AG10803 (cell line): ENCODE measurements at places on chromosomes 16 and 17.

DNA sequence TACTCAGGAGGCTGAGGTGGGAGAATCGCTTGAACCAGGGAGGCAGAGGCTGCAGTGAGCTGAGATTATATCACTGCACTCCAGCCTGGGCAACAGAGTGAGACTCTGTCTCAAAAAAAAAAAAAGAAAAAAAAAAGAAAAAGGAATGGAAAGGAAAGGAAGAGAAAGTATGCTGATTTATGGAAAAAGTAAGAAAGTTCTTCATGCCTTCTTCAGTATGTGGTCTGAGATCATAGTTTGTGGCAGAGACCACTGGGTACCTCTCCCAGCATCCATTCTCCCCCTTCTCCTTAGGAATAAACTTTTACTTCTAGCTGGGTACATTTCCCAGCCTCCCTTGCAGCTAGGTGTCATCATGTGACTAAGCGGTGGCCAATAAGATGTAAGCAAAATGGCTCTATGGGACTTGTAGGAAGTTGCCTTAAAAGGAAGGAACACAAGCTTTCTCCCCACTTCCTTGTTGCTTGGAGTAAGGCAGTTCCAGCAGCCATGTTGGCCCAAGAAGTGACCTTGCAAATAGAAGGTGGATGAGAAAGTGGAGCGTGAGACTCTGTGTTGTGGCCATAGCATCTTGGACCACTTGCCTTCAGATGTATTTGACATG lies 26.1 kb upstream of the XPO6 start:
- no peak for DNase-seq

DNA sequence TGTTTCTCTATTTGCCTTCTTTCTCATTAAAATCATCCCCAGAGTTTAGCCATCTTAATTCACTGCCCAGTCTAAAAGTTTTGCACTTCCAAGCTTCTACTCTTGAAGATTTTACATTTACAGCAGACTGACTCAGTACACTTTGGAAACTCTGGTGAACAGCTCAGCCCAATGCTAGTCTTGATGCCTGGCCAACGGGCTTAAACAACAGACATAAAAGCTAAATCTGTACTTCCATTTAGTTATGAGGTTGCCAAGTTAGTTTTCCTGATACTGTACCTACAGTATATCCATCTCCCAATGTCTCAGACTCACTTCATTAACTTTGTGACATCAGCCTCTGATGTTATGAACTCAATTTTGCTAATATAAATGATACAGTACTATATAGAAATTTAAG lies 891.8 kb upstream of the SOX9 start:
- DNase-seq, result peak; percentile 2

- DNase-seq, result peak; percentile 85
Measured at GRCh38 chr17:42456223-42457106, 2.2 kb upstream of the ATP6V0A1 start.

GRCh38 chr16:70691223-70692129 lies 5.6 kb upstream of the MTSS2 start:
- peak; percentile 100 for DNase-seq

DNA sequence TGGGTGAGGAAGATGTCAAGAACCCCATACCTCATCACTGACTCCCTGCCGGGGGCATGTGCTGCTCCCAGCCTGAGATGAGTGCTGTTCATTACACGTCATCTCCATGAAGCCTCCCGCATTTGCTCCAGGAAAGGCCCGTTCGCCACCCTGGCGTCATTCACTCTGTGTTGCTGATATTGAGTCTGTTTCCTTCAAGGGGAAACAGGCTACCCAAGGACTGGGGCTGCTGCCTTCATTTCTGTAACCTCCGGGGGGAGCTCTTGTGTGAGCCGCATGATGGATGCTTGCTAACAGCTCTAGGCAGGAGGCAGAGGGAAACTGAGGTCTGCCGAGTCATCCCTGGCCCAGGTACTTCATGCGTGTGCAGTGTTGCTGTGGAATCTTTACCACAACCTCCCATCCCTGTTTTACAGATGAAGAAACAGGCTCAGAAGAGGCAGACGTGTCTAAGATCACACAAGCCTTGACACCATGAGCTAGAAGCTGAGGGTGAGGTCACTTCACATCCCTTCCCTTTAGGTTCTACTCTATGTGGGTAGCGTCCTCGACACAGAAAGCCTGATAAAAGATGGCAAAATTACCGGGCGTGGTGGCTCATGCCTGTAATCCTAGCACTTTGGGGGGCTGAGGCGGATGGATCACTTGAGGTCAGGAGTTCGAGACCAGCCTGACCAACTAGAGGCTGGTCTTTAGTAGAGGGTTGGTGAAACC lies 3.5 kb upstream of the ARMC5 start:
- DNase-seq, result peak; percentile 9

DNA sequence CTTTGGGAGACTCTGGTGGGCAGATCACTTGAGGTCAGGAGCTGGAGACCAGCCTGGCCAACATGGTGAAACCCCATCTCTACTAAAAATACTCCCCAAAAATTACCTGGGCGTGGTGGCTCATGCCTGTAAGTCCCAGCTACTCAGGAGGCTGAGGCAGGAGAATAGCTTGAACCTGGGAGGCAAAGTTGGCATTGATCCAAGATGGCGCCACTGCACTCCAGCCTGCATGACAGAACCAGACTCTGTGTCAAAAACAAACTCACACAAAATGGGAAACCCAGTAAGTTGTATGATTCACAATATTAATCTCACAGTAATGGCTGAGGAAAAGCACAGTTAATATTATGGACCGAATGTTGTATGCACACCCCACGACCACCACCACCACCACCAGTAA lies 24.3 kb downstream of the WSB1 start:
- DNase-seq, result no peak

DNA sequence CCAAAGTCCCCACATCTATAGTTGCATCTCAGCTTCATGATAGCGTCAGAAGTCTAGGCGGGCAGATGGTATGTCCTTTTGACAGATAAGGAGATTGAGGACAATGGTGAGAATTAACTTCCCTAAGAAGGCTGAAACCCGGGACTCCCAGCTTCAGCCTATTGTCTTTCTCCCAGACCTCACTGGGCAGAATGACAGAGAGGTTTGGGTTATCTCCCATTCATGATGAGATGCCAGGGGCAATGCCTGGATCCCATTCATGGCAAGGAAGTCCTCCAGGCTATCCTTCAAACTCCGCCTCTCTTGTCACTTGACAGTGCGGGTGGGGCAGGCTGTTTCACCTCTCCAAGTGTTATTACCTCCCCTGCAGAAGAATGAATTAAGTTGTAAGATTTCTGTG lies 100.3 kb downstream of the IRX5 start:
- no peak for DNase-seq

DNA sequence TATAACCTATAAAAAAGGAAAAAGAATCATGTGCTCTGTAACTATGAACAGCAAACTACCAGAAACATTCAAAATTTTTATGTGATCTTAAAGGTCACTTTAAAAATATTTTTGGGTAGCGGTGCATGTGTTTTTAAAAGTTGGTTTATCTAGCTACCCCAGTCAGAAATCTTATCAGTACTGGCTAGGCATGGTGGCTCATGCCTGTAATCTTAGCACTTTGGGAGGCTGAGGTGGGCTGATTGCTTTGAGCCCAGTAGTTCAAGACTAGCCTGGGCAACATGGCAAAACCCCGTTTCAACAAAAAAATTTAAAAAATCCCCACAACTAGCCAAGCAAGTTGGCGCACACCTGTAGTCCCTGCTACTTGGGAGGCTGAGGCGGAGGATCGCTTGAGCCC lies 3.7 kb downstream of the CAPNS2 start:
- DNase-seq, result no peak

GRCh38 chr17:528253-528652 lies 175.6 kb upstream of the RPH3AL start:
- no peak for DNase-seq

- peak; percentile 67 for DNase-seq
Measured at GRCh38 chr16:9053006-9053601, 38.3 kb upstream of the HAPSTR1 start.

GRCh38 chr17:59627274-59627673 lies 7.6 kb downstream of the CLTC start:
- DNase-seq, result peak; percentile 20

GRCh38 chr17:35630530-35631148 lies 43.5 kb downstream of the AP2B1 start:
- peak; percentile 17 for DNase-seq

DNA sequence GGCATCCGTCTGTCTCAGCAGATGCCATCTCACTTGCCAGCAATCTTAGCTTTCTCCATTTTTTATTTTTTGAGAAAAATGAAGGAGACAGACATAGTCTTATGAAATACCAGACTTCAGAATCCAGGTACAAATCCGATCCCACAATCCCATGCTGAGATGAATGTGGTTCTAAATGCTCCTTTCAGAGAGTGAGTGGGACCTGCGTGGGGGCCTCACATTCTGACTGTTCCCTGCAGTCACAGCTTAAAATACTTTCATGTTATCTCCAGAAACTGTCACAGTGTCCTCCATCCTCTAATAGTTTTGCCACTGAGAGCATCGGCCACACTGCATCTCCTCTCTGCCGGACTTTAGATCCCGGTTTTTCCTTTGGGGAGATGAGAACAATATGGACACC lies 34.9 kb upstream of the ENDOV start:
- DNase-seq, result no peak

GRCh38 chr17:42979511-42980273 lies at the start of gene PTGES3L:
TSS of gene PTGES3L (minus strand) at chr17:42980080. CDS start at chr17:42980053, 27 bp downstream.
- DNase-seq, result no peak

DNA sequence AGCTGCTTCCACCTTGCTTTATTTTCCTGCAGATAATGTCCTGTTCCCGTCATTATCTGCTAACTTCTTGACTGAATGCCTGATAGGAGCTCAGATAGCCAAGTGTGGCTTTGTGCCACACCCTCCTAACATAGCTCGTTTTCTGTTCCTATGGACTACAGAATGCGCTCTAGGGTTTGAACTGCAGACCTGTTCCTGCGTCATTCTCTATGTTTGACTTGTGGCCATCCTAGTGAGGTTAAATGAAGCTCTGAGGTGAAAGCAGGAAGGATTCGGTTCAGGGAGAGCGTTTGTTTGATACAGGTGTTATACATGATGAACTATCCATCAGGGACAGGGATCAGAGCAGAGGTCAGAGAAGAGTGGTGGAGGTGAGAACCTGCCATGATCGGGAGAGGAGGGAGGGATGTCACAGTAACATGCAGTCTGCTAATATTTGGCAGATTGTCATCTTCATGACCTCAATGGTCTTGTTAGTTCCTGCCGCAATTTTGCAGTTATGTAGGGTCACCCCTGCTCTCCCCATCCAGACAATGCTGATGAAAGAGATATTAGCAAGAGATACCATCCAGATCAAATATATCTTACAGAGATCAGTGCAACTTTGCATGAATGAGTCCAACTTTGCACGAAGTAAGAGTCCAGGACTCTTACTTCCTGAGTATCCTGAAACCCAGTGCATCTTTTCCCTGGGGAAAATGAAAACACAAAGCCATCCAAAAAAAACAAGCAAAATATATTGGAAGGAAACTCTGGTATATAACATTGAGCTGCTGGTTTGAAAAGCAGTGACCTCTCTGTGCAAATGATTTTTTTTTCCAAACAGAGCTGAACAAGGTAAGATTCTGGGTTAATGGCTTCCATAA lies 32.8 kb downstream of the MPHOSPH6 start:
- DNase-seq, result no peak

DNA sequence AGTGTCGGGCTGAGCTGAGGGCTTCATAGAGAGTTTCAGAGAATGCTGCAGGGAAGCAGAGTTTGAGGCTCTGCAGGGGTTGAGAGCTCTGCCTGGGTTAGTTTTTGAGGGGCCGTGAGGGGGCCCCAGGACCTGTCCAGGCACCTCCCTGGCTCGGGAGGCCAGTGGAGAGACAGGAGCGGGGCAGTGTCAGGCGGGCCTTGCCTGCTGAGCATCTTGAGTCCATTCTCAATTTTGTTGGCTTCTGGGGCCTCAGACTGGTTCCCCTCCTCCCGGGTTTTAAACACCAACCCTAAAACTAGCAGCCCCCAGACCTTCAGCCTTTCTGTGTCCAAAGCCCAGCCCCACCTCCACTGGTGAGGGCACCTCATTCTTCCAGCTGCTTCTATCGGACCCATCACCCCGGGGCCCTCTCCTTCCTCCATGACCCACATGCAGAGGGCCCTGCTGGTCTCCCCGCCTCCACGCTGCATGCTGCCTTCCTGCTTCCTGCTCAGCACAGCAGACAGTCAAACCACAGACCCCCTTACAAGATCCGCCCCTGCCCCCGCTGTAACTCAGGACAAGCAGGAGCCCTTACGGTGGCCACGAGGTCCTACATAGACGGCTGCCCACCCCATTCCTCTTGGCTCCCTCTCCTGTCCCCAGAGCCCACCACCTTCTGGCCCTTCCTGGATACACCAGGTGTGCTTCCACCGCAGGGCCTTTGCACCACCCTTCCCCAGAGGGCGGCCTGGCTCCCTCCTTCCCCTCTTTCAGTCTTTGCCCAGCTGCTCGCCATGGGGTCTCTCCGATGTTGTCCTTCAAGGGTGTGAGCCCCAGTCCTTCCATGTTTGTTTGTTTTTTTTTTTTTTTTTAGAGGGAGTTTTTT lies 3.8 kb downstream of the RNF213 start:
- no peak for DNase-seq

GRCh38 chr16:70465999-70466804 lies 11.8 kb downstream of the FCSK start:
- DNase-seq, result no peak

- no peak for DNase-seq
Measured at GRCh38 chr17:77356690-77357201, 216.0 kb downstream of the SEC14L1 start.

DNA sequence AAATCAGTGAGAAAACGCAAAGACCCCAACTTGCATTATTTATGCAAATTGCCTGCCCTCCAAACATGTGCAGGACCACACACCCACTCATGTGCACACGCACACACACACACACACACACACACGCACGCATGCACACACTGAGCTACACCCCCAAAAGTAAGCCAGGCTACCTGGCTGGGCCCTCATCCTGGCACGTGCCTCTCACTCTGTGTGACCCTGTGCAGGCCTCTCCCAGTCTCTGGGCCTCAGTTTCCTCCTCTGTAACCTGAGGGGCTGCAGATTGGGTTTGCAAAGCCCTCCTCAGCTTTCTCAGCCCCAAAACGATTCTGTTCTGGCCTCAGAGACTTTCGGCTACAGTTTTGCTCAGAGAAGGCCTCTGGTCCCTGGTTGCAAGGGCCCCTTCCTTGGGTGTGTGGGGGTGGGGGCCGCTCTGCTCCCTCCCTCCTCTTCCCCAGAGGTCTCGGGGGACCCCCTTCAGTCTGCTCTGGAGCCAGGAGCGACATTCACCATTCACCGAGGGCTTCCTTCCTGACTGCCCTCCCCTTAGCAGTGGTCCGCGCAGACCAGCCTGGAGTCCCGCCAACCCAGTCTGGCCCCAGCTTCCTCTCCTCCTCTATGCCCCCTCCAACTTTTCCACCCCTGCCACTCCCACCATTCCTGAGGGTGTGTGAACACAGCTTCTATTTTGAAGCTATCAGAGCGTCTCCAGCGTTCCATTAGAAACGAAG lies 5.4 kb upstream of the PIK3R6 start:
- no peak for DNase-seq

- DNase-seq, result no peak
Measured at GRCh38 chr16:90070440-90070839, 6.7 kb downstream of the PRDM7 start.
